Kidney (tissue), 22 donors: ENCODE measurements at places on chromosomes 11 and 22. TPM values are rescaled to one million over a fixed set of nuclear protein-coding genes. Genes with fewer than 3 reads are reported as not detected.

- DNase-seq, result peak; percentile 43
These were observed 1.9 kb upstream of the GRAMD1B start for GRCh38 chr11:123428116-123428715.

DNA sequence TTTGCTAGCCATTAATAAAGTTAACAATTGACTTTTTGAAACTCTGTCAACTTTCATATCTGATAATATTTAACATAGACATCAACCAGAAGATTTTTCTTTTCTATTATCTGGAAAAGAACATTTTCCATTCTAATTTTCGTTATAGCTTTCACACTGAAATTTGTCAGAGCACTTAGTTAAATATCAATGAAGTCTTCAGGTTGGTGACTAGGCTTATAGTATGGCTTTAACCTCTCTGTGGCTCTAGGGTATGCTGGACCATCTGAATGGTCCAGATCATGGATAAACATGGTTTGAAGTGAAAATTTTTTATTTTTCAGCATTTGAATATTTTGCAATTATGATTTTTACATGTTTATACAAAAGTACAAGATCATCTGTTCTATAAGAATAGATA is 548.1 kb downstream of the CNTN5 start:
- no peak for DNase-seq

DNA sequence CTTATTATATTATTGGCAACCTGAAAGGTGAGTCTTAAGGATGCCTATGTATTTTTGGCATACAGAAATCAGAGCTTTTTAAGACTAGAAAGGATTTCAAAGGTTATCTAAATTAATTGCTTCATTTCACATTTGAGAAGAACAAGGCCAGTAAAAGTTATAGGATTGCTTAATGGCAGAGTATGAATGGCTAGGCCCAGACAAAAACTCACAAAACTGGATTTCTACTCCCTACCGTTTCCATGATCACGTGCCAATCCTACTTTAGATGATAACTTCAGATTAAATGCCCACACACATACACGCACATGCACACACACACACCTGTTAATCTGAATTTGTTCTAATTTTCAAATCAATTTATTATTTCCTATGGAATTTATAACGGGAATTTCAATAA is 1.8 kb upstream of the PDE3B start:
- DNase-seq, result no peak

- DNase-seq, result no peak
These were observed 3.8 kb upstream of the OR52I2 start for GRCh38 chr11:4577761-4578160.

DNA sequence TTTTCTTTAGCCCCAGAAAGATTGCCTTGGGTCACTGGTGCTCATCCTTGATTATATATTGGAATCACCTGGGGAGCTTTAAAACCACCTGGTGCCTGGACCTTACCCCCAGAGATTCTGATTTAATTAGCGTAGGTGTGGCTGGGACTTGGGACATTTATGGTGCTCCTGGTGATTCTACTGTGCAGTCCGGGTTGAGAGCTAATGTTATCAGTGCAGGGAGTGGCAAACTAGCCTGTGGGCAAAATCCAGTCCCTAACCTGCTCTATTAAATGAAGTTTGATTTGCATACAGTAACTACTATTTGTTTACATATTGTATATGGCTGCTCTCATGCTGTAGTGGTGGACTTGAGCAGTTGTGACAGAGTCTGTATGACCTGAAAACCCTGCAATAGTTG is 134.0 kb upstream of the SORL1-AS1 start:
- DNase-seq, result no peak

GRCh38 chr22:50569041-50569459 is 6.3 kb upstream of the SYCE3 start:
- DNase-seq, result no peak

The IGSF9B gene
- 10.4 TPM for total RNA-seq
